Vagina (tissue), 2 donors: ENCODE measurements at places on chromosomes 3 and 15.

GRCh38 chr15:57196865-57197264 is 179.4 kb upstream of the CGNL1 start:
- no peak for DNase-seq

DNA sequence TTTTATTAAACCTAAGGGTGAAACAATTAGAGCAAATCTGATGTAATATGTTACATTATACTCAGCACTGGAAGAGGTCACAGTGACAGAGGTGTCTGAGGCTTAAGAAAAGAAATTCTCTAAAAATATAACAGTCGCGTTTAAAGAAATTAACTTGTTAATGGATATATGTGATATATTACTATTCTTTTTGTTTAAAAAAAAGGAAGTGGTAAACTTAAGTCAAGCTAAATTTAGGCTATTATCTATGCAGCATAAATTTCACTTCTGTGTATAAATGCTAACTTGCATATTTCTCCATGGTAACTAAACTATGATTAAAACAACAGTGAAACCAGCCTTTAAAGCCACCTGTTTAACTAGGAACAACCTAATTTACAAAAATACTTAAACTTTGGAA is 191.3 kb downstream of the FOXP1 start:
- no peak for DNase-seq

- no peak for DNase-seq
Observed at GRCh38 chr15:96524676-96525417, 194.3 kb downstream of the NR2F2 start.

GRCh38 chr3:190124067-190124466 is 3.4 kb upstream of the P3H2 start:
- no peak for DNase-seq

GRCh38 chr3:64905906-64906410 is 218.2 kb upstream of the ADAMTS9 start:
- no peak for DNase-seq

DNA sequence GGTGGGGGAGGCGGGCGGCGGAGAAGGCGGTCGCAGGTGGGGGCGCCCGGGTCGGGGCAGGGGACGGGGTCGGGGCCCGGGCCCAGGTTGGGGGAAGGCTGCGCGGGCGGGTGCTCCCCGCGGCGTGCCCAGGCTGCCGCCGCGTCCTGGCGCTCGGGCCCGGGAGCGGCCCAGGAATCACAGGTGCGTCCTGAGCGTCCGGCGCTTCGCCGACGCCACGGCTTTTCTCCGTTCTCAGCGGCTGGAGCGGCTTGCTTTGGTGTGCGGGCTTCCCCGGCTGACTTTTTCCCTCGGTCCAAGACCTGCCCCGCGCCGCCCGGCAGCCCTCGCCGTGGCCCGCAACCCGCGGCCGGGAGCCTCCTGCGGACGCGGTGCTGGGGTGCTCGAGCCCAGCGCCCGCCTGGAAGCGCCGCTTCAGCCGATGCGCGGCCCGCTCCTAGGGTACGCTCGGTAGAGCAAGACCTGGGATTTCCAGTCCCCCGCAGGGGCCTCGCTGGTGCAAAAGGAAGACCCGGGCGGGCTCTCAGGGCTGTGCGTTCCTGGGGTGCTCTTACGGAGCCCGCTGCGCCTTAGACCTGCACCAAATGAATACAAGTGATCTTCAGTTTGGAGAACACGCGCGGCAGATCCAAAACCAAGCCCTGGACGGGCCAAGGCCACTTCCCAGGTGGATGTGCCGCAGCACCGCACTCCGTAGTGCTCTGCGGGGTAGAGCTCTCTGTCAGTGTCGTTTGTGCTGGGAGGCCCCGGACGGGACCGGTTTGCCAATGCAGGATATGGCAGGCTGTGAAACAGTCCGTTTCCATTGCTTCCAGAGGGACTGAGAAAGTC is 639 bp downstream of the NIPA1 start:
- no peak for DNase-seq

DNA sequence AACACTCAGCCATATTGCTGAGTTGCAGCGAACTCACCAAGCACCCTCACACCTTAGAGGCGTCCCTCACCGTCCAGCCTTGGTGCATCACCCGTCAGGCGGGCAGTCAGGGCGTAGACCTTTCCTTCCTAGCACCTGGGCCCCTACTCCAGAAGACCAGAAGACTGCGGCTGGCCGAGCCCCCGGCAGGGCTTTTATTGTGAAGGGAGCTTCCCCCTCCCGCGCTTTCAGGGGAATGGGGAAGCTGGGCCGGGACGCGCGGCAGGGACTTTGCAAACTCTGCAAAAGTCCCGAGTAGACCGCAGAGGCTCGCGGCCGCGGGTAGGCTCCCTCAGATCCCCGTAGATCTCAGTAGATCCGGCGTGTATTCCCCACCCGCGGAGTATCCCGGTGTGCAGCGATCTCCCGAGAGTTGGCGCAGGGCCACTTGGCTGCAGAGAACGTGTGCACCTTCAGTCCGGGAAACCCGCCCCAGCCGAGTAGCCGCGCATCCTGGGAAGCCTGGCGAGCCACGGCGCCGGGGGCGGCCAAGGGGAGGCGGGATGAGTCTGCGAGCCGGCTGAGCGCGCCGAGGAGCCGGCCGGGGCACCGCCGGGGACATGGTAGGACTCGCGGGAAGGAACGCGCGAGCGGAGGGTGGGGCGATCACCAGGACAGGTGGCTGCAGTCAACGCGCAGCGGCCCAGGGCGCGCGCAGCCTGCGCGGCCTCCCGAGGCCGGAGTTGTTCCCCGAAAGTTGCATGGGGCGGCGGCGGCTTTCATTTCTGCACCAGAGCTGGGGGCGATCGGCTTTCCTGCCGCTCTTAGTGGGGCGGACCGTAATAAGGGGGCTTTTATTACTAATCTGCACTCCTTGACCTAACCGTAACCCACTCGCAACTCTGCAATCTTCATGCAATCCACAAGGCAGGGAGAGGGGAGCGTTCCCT is at the start of gene GASK1A:
Gene GASK1A (plus strand): TSS at position 268 of the 929 bp plus-strand sequence. CDS start 332 bp downstream, at position 600.
- DNase-seq, result no peak
